ENCODE measurements at places on chromosomes 4 and X.

- DNase-seq: no peak
Measured at GRCh38 chr4:147285751-147286150, 195.1 kb upstream of the EDNRA start.

- DNase-seq: no peak
Measured at GRCh38 chr4:186569533-186570192, 14.3 kb upstream of the MTNR1A start.

DNA sequence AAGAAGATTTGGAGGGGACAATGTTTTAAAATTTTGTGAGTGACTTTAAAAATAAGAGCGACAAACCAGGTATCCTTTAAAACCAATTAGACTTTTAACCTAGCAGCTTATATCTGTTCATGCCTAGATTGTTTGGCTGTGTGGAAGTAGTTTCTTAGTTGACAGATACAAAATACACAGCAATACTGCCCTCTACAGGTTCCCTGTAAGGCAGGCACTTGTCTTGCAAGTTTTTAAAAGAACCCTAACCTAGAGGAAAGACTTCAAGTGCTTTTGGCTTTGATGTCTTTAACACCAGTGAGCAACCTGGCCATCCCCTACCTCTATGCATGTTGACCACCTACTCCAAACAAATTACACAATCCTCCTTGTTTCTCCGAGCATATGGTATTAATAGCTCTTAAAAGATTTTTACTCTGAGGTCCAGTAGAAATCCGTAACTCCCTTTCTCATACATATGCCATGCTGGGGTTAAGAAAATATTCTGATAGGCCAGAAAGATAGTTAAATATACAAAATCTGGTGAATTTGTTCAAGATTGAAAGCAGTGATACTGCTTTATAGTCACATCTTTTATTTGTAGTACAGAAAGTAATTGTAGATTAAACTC lies 273.0 kb downstream of the ARHGAP24 start:
- peak; percentile 52 for DNase-seq

- peak; percentile 46 for DNase-seq
Measured at GRCh38 chr4:55503169-55503568, 43.5 kb downstream of the CLOCK start.

DNA sequence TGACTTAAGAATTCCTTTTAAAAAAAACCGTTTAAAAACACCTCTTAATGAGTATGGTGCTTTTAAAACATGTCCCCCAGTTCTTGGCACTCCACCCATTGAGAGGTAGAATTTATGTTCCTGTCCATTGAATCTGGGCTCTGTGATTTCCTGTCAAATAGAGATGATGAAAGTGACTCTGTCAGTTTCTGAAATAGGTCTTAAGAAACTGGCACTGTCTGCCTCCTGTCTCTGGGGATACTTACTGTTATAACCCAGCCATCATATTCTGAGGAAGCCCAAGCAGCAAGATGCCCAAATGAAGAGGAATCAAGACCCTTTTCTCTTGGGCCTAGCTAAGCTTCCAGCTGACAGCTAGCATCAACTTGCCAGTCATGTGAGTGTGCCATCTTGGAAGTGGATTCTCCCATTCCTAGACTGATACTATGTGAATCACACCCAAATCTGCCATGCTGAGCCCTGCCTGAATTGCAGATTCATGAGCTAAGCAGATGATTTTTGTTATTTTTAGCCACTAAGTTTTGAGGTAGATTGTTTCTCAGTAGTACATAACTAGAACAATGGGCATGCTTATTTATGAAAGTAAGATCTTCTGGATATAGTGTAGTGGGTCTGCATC lies 22.8 kb downstream of the C4orf54 start:
- DNase-seq: no peak

GRCh38 chr4:92198711-92199110 lies 105.1 kb upstream of the GRID2 start:
- no peak for DNase-seq

DNA sequence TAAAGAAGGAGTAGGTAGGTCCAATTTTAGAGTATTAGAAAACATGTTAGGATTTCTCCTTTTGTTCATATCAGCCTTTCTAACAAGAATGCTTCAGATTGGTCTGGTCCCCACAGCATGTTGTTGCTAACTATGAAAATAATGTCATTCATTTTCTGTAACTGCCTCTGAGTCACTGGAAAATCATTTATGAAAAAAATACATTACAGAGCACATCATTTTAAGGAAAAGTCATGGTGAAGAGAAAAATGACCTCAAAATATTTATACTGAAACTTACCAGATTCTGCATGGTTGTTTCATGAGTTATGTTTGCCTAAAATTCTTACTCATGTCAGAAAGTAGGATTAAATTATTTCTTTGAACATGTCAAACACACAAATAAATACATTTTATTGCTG lies 35.2 kb downstream of the DTHD1 start:
- DNase-seq: no peak

DNA sequence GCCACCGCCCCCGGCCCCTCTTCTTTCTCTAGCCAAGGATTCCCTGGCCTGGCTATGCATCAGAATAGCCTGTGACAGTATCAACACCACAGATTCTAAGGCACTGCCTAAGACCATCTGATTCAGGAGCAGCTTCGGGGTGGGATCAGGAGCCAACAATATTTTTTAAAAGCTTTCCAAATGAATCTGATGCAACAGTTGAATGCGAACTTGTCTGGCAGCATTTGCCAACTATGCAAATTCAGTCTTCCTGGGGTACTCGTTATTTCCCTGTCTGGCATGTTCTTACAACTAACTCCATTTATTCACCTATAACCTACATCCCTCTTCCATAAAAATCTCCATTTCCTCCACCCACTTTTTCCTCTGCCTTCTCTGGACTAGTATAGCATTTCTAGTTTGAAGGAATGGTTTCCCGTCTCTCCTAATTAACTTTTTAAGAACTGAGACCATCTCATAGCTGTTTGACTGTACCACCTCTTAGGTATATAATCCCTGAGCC lies 36.2 kb upstream of the UGDH start:
- no peak for DNase-seq

DNA sequence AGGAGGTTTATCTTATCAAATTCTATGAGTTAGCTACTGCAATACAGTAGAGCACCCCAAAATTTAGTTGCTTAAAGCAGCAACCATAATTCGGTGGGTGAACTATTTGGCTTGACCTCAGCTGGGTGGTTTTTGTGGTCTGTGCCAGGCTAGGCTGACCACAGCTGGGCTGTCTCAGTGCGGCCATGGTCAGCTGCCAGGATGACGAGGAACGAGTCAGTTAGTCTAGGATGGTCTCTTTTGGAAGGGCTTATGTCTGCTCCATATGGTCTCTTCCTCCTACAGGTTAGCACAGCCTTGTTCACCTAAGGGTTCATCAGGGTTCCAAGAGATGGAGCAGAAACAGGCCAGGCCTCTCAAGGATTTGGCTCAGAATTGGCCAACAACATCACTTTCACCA lies 210.4 kb downstream of the PALLD start:
- no peak for DNase-seq

DNA sequence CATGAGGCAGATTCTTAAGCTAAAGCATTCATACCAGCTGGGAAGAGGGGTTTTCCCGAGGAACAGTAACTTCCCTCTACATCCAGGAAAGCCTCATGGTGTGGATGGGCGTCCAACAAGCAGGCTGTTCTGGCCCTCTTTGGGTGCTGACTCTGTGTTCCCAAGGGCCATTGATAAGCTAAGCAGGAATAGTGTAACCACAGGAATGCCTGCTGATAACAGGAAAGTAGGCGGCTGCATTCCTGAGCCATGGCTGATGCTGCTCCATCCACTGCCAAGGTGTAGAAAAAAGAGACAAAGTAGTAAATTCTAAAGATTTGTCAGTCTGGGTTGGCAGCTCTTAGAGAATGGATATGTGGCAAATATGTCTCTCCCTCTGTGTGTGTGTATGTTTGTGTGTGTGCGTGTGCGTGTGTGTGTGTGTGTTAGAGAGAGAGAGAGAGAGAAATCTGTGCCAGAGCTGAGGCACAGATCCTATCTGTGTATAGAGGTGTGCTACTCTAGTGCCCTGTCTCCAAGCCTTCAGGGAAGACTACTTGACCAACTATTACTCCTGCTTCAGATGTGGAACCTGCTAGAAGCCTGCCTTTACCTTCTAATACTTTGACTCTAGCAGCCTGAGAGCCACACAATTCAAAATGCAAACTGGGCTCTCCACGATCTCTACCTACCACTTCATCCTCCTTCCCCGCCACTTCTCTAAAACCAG lies 353.1 kb upstream of the NR3C2 start:
- peak; percentile 30 for DNase-seq

- DNase-seq: no peak
Measured at GRCh38 chr4:1099684-1100335, 13.6 kb downstream of the RNF212 start.

- DNase-seq: no peak
Measured at GRCh38 chr4:107044170-107044569, 8.1 kb upstream of the DKK2 start.

- DNase-seq: no peak
Measured at GRCh38 chrX:2401201-2401589, 99.6 kb downstream of the DHRSX start.

GRCh38 chr4:158767451-158767850 lies 1.4 kb upstream of the FNIP2 start:
- no peak for DNase-seq

- peak; percentile 76 for DNase-seq
Measured at GRCh38 chr4:184383497-184384055, 90.8 kb downstream of the IRF2 start.

DNA sequence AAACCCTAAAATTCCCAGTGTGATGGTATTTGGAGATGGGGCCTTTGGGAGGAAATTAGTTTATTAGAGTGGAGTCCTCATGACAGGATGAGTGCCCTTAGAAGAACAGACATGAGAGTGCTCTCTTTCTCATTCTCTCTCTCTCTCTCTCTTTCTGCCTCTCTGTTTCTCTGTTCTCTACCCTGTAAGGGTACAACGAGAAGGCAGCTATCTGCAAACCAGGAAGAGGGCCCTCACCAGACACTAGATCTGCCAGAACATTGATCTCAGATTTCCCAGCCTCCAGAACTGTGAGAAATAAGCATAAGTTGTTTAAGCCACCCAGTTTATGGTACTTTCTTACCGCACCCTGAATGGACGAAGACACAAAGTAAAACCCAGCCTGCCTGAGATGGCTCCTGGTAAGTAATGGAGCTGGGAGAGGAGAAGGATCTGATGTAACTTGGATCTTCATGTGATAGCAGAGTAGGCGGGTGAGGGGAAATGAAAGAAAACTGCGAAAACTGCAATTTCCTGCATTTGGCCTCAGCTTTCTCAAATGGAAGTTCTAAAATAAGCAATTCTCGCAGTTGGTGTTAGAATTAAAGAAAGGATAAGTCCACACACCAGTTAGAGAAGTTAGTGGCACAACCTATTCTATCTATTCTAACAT lies 8.7 kb upstream of the CDS1 start:
- no peak for DNase-seq

- DNase-seq: no peak
Measured at GRCh38 chr4:25879991-25880651, 17.3 kb upstream of the SEL1L3 start.

DNA sequence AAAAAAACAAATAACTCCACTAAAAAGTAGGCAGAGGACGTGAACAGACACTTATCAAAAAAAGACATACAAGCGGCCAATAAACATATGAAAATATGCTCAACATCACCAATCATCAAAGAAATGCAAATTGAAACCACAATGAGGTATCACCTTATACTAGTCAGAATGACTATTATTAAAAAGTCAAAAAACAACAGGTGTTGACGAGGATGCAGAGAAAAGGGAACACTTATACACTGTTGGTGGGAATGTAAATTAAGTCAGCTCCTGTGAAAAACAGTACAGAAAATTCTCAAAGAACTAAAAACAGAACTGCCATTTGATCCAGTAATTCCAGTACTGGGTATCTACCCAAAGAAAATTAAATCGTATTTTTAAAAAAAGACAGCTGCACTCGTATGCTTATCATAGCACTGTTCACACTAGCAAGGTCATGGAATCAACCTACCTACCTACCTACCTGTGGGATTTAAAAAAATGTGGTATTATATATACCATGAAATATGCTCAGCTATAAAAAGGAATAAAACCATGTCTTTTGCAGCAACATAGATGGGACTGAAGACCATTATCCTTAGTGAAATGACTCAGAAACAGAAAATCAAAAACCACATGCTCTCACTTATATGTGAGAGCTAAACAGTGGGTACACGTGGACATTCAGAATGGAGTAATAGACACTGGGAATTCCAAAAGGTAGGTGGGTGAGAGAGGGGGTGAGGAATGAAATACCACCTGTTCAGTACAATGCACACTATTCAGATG lies 24.8 kb upstream of the PTPN13 start:
- DNase-seq: no peak

- no peak for DNase-seq
Measured at GRCh38 chr4:147741190-147741788, 9.4 kb downstream of the ARHGAP10 start.

DNA sequence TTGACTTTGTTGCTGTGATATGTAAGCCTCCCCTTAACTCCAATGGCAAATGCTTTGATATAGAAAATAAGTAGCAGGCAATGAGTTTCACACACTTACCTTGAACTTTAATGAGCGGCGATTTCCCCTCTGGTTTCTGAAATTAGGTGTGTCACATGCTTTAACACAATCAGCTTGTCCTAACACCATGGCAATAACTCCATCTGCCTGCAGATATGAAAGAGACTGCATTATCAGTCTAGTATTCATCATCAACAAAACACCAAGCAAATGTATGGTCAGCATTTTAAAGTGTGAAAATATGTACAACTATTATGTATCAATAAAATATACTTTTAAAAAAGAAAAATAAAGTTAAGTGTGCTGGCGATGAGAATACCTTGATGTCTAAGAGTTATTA lies 128.8 kb upstream of the FAM9B start:
- DNase-seq: no peak

- no peak for DNase-seq
Measured at GRCh38 chr4:113080050-113080449, 30.6 kb downstream of the ANK2 start.

GRCh38 chr4:168757500-168757899 lies 252.6 kb downstream of the CBR4 start:
- DNase-seq: no peak

DNA sequence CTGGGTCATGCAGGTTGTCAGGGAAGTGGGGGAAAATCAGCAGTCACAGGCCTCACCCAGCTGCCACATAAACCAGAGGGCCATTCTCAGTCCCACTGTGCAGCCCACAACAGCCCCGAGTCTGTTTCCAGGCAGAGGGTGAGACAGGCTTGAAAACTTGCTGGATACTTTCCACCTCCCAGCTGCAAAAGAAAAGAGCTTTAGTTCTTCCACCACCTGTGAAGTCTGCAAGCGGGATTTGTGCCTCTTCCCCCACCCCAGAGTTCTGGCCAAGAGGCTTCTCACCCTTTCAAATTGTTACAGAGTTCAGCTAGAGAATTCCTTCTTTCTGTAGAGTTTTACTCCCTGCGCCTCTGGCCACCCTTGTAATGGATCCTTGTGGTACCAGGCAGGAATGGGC lies 115.5 kb upstream of the ZDHHC15 start:
- no peak for DNase-seq

GRCh38 chrX:66914080-66914479 lies 275.2 kb upstream of the EDA2R start:
- no peak for DNase-seq

DNA sequence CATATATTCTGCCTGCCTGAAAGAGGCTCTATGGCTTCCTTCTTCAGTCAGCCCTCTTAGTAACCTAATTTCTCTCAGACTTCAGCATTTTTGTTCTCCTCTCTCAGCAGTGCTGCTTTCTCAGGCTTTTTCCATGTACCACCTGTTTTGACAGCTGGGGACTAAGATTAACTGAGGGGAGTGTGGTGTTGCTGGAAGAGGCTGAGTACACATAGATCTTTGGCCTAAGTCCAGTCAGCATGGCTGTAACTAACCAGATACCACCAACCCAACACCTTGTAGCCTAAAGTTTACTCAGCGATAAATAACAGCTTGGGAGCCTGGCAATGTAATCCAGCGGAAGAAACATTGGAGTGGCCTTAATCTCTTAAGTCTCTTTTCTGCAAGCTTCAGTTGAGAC lies 85.5 kb downstream of the RTL3 start:
- no peak for DNase-seq

Data from keratinocyte (primary cell).